ENCODE measurements at places on chromosomes 3 and 15. TPM values are rescaled to one million over a fixed set of nuclear protein-coding genes. Genes with fewer than 3 reads are reported as not detected.
A peak's percentile ranks its signal among the peaks of the same experiment; 100 is the strongest.

DNA sequence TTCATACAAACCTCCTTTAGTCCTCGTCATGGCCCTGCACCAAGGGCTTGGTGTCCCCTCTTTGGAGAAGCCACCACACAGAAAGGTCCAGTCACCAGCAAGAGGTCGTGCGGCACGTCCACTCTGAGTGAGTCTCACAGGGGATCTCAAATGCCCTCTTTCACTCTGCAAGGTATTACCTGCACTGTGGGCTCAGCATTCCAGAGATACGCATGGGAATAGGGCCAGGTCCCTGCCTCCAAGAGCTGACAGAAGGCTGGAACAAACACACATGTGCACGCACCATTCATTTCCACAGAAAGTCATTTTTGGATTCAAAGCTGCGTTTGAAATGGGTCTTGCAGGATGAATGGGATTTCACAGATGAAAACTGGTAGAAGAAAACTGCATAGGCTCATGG, 50.4 kb upstream of the TJP1 start:
- DNase-seq = no peak

- no peak for DNase-seq
Observed at GRCh38 chr3:4895838-4896237, 83.4 kb upstream of the BHLHE40 start.

DNA sequence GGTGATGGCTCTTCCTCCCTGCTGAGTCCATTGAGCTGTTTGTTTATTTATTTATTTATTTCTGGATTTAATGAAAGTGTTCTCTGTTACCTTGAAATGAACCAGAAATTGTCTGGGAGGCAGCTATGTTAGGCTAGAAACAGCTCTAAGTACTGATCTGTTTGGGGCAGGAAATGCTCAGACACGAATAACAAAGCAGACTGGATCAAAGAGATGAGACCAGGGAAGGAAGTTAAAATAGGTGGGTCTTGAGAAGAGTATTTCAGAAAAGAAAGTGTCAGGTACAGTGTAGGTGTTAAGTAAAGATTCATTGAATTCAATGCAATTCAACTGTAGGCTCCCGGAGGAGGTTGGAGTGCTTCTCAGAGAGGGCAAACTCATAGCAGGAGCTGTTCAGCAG, 173.3 kb downstream of the IL20RB start:
- no peak for DNase-seq

DNA sequence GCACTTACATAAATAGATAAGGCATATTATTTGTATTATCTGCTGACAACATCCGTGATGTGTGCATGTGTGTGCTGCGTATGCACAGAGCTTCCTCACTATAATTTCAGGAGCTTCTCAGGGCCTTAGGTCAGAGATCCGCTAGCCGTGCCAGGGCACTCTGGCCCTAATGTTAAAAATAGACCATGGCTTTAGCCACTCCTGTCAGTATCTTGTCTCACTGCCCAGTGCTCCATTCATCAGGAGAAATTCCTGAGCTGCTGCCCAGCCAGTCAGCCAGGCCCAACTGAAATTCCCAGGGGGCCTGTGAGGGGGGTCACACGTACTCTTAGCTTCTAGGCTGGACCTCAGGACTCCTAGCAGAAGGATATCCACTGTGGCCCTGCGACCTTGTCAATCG, 70.0 kb upstream of the ABHD2 start:
- DNase-seq = no peak

GRCh38 chr3:179768080-179768479, 115.2 kb downstream of the USP13 start:
- DNase-seq = peak; percentile 72

- no peak for DNase-seq
Observed at GRCh38 chr3:142850395-142851023, 38.4 kb downstream of the PCOLCE2 start.

GRCh38 chr15:65937054-65937453, 67.8 kb downstream of the RAB11A start:
- DNase-seq = no peak

- DNase-seq = no peak
Observed at GRCh38 chr15:25391971-25392721, 46.7 kb downstream of the UBE3A start.

DNA sequence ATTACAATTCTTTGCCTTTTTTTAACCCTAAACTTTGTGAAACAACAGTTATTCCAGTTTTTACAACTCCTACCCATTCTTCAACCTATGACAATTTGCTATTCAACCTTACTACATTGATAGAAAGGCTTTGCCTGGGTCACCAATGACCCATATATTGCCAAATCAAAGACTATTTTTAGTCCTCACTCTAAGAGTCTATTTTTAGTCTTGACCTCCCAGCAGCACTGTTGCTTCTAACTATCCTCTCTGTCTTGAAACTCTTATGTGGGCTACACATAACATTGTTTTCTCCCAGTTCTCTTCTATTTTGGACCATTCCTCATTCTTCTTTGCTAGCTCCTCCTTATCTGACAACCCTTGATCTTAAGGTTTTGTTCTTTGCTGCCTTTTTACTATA, 71.4 kb downstream of the C3orf80 start:
- no peak for DNase-seq

DNA sequence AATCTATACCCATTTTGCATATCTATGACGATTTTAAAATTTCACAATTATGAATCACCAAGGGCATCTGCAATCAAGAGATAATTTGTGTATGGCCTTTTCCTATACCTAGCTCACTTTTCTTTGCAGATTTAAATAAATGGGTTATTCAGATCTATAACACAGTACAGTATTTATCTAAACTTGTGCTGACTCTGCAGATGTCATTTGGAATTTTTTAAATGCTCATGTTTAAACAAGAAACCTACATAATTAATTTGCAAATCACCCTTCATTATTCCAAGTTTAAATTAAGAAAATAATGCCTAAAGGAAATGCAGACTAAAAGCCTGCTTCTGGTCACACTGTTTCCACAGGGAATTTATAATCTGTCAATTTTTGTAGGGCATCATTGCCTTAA, 284.2 kb downstream of the SI start:
- no peak for DNase-seq

GRCh38 chr3:40827226-40827625, 302.5 kb downstream of the ZNF621 start:
- DNase-seq = no peak

GRCh38 chr3:148150141-148150540, 547.6 kb upstream of the AGTR1 start:
- no peak for DNase-seq

DNA sequence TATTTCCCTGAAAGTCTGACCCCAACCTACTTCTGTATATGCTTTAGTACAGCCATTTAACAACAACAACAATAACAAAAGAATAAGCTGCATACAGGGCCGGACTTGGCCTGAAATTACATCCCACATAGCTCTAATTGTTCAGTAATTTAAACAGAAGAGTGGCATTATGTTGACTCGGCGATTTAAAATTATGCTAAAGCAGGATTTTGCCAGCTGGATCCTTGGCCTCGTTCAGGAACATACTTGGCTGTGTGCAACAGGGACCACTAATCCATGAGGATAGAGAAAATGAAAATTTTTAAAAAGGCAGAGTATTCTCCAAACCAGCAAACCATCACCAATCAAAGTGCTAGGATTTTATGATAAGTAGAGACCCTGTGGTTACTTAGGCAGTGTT, 433.1 kb upstream of the RBMS3 start:
- no peak for DNase-seq

DNA sequence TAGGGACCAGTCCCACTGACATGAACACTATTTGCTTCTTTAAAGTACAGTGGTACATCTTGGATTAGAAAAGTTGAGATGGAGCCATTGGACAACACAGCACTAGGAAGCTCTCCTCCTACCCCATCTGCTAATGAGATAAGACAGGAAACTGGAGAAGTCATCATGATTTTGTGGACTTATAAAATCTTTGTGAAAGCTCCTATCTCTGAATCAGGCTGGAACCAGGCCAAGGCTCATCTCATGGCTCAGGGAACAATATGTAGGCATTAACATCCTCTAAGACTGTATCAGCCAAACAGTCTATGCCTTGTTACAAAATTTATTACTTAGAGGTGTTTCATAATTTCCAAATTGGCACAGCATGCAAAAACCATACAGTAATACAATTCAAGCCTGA, 84.1 kb downstream of the BOC start:
- DNase-seq = no peak

DNA sequence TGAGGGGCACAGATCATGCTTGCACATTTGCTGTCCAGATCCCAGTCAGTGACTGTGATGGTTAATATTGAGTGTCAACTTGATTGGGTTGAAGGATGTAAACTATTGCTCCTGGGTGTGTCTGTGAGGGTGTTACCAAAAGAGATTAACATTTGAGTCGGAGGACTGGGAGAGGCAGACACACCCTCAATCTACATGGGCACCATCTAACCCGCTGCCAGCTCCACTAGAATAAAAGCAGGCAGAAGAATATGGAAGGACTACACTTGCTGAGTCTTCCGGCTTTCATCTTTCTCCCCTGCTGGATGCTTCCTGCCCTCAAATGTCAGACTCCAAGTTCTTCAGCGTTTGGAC, 5.1 kb downstream of the GP9 start:
- no peak for DNase-seq

GRCh38 chr3:128498901-128499530, 6.0 kb upstream of the GATA2 start:
- no peak for DNase-seq

- peak; percentile 38 for DNase-seq
Observed at GRCh38 chr3:190032923-190033322, 87.8 kb downstream of the P3H2 start.

DNA sequence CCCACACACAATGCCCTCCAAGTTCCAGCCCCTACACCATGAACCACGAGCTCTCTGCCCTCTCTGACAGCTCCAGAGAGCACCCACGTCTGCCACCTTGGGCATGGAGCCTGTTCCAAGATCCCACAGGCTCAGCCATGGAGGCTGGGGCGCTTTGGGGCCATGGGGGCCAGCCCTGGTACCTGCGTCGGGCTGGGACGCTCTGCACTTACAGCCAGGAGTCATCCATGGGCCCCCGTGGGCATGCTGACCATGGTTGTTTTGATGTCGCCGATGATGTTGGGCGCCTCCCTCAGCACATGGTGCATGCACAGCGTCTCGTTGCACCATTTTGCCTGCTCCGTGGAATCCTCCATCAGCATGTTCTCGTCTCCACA, 51.9 kb upstream of the UBE2Q2 start:
- DNase-seq = no peak

- DNase-seq = peak; percentile 73
Observed at GRCh38 chr3:158713094-158713499, 19.2 kb downstream of the RARRES1 start.

DNA sequence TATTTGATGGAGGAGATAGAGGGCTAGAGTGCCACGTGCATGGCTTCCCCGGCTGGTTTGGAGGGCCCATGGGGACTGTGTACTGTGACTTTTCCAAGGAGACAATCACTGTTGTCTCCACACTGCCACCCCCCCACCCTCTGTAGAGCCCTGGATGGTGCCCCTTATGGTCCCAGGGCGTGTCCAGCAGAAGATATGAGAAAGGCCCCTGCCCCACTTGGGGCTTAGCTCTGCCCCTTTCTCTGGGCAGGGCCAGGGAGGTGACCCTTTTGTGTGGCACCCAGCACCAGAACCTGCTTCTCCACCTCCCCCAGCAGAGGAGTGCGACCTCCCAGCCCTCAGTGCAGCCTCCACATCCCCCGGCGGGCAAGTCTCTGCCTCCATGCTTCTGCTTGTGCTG, 32.1 kb downstream of the SPSB4 start:
- no peak for DNase-seq

DNA sequence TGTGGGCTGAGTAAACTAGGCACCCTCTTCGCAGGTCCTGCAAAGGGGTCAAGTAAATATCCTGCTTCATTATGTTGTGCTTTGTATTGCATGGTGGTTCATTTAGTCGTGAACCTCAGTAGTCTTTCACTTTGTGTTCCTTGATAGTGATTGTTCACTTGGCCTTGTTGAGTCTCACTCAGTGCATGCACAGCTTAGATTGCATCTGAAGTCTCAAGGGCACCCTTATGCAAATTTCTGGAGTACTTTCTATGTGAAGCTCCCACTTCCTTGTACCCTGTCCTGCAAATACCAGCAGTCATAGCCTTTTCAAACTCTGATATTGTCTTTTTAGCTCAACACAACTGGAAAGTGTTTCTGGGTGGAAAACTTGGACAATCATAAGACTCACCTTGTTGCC, 519.2 kb downstream of the NAALADL2 start:
- no peak for DNase-seq

DNA sequence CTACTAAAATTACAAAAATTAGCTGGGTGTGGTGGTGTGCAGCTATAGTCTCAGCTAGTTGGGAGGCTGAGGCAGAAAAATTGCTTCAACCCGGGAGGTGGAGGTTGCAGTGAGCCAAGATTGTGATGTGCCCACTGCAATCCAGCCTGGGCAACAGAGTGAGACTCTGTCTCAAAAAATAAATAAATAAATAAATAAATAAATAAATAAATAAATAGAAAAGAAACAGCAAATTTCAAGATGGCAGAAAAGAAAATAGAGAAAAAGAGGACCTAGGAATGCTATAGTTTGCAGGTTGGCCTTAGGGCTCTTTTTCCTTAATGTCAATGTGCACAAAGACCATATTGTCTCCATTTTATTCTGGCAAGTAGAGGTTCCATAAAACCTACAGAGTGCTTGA, 28.2 kb downstream of the IQCF6 start:
- no peak for DNase-seq

- DNase-seq = no peak
Observed at GRCh38 chr15:101189409-101190091, 62.3 kb downstream of the CHSY1 start.

DNA sequence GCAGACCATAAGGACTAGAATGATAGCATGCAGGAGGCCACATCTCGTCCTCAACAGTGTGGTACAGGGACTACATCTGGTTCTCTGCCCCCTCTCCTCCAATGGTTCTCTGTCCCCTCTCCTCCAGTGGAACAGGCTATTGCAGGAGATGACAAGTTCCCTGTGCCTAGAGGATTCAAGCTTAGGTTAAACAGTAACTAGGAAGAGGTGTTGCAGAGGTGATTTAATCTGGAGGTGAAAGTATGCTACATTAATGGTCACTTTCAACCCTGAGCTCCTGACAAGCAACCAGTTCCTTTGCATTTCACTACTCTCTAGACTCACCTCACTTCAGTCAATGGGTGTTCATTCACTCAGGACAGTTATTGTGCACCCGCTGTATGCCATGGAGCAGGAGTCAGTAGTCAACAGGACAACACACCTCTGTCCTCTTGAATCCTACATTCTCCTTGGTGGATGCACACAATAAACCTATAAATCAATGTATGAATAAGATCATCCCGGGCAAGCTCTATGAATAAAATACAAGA, 16.0 kb downstream of the SPATA12 start:
- no peak for DNase-seq

GRCh38 chr3:162799910-162800309, 1303.3 kb downstream of the OTOL1 start:
- DNase-seq = no peak

PRSS50 gene
- total RNA-seq = not detected

GLDN gene
- not detected for total RNA-seq

PYGO1 gene
- 0.51 TPM for total RNA-seq

GOLGA6L4 gene
- 2.0 TPM for total RNA-seq

CHRM5 gene
- total RNA-seq = not detected

MUC13 gene
- total RNA-seq = not detected

GPR156 gene
- total RNA-seq = not detected

CDC25A gene
- total RNA-seq = 21.6 TPM

TGM4 gene
- 0.14 TPM for total RNA-seq

FBXO40 gene
- not detected for total RNA-seq

MUSTN1 gene
- total RNA-seq = not detected

HRG gene
- not detected for total RNA-seq
